ENCODE measurements at places on chromosomes 4 and X.

- peaks cover 40% of the 10 kb centered on the region for H3K36me3 ChIP-seq
- H3K4me1 ChIP-seq = peaks cover 4% of the 10 kb centered on the region
- no peak overlapping the region for H3K4me3 ChIP-seq
- DNase-seq = no peak
These were observed 101.9 kb downstream of the TET2 start for GRCh38 chr4:105248613-105249012.

- DNase-seq = no peak
- H3K27ac ChIP-seq = no peak overlapping the region
These were observed 841.6 kb upstream of the FRG1 start for GRCh38 chr4:189098932-189099696.

GRCh38 chr4:141652161-141652778 is 15.9 kb downstream of the IL15 start:
- no peaks in the 10 kb centered on the region for H3K4me1 ChIP-seq
- no peaks in the 10 kb centered on the region for H3K36me3 ChIP-seq
- no peak for DNase-seq
- H3K27me3 ChIP-seq = peaks cover 3% of the 10 kb centered on the region

- no peak overlapping the region for H3K4me3 ChIP-seq
- no peaks in the 10 kb centered on the region for H3K4me1 ChIP-seq
These were observed 221.3 kb downstream of the ANK2 start for GRCh38 chr4:113270520-113271319.
